Activated T-cell treated with anti-CD3 and anti-CD28 coated beads for 1 hour (primary cell): ENCODE measurements at places on chromosomes 3 and 15.

- no peak for DNase-seq
Measured at GRCh38 chr3:46293991-46294833, 52.0 kb downstream of the CCR3 start.

GRCh38 chr3:50264383-50264963, 4.5 kb upstream of the SEMA3B start:
- DNase-seq: no peak

GRCh38 chr3:191968299-191968698, 507.3 kb downstream of the PYDC2 start:
- DNase-seq: no peak

DNA sequence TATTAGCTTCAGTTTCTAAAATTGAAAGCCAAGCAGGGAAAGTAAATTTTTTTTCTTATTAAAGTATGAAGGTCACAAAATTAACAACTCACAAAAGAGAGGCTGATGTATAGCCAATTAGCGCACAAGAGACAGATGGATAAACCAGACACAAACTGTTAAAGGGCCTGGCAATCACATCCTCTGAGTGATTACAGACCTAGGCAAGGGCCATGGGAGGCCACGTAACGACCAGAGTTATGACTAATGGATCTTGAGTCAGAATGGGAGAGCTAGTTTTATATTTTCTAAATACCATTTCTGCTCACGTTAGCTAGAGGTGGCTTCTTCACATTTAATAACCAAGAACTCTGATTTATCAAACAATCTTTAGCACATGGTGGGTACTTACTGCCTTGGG, 17.8 kb upstream of the SCAMP5 start:
- DNase-seq: no peak
